ENCODE measurements at places on chromosomes 5 and 9. TPM values are rescaled to one million over a fixed set of nuclear protein-coding genes. Genes with fewer than 3 reads are reported as not detected.

Gene ACOT12
- 2.4 TPM for total RNA-seq

DNA sequence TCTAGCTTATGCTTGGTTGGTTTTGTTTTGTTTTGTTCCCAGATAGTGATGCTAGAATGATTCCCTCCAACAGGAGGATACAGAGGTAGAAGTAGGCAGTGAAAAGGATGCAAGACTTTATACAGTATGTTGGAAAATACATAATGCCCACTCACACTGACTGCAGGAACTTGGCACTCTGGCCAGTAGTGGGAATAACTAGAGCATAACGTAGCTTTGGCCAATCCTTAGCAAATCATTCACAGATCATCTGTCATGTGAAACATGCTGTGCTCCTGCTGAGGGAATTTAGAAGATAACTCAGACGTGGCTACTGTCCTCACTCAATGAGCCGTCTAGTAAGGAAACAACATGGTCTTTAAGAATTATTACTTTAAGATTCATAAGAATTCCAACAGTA lies 13.5 kb downstream of the CFAP90 start:
- no peak for DNase-seq

GRCh38 chr5:175696139-175696854 lies 38.4 kb downstream of the HRH2 start:
- DNase-seq = no peak

DNA sequence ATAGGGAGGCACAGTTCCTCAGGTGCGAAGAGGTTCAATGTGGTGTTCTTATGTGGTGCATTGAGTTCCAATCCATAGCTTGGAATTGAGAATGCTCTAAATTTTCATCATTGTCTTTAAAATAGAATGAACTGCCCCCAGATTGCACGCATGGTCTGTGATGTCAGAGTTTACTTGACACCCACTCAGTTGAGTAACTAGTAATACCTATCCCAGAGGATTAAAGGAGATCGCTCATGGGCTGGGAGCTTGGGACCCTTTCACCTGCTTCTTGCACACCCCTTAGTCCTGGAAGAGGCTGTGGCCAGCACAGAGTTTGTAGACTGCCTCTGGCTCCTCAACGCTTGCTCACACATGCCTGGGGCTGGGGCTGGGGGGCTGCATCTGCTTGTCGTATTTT lies 95.1 kb upstream of the OTULINL start:
- DNase-seq = no peak
